ENCODE measurements at places on chromosomes 1 and 21.

DNA sequence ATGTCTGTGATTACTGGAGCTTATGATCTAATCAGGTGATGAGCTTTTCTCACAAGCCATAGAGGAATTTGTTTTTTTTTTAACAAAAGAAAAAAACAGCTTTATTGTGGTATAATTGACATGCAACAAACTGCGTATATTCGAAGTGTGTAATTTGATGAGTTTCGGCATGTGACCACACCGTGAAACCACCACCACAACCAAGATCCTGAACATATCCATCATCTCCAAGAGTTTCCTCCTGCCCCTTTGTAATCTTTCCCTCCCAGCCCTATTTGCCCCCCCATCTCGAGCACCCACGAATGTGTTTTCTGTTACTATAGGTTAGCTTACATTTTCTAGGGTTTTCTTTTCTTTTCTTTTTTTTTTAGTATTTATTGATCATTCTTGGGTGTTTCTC, 4.7 kb downstream of the PGBD2 start:
- no peak for DNase-seq

- DNase-seq, result no peak
These were observed 9.9 kb upstream of the HAO2 start for GRCh38 chr1:119358636-119359035.

GRCh38 chr1:6185635-6186382, 5.7 kb upstream of the CHD5 start:
- no peak for DNase-seq

GRCh38 chr1:55932402-55932801, 647.0 kb downstream of the PLPP3 start:
- DNase-seq, result no peak

- no peak for DNase-seq
These were observed 277.3 kb downstream of the KAZN start for GRCh38 chr1:14875524-14876509.

GRCh38 chr21:31660259-31660565, 719 bp downstream of the SOD1 start:
- no peak for DNase-seq

- DNase-seq, result no peak
These were observed 1.1 kb upstream of the THEM5 start for GRCh38 chr1:151854658-151855057.

- no peak for DNase-seq
These were observed 764 bp upstream of the SUMO3 start for GRCh38 chr21:44818640-44819011.

DNA sequence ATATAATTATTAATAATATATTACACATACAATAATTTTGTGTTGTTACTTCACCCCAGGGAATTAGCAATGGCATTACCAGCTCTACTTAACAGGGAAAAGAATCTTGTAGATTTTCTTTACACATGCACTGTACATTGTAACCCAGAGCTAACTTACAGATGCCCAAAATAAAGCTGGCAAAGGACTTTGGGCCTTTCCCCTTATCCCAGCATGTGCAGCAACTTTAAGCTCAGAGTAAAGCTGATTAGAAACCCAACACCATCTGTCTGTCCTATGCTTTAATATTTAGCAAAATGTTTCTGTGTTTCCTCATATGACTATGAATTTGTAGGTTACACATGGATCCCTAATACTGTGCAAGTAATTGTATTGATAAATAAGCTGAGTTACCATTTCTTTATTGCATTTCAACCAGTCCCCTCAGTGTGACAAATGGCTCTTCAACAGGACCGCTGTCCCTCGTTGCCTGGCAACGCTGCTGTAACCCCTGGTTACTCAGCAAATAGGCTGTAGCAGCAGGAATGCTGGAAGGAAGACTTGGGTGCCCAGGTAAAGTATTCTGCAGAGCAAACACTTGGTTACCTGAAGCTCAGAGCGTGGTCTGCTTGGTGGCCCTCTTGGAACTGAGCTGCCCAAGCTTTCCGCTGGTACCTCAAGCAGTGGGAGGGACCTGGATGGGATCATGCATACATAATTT, at the start of gene USH2A:
Gene USH2A (minus strand): TSS at position 628 of the 700 bp plus-strand sequence. CDS start 1,112 bp downstream, outside the sequence.
- no peak for DNase-seq

DNA sequence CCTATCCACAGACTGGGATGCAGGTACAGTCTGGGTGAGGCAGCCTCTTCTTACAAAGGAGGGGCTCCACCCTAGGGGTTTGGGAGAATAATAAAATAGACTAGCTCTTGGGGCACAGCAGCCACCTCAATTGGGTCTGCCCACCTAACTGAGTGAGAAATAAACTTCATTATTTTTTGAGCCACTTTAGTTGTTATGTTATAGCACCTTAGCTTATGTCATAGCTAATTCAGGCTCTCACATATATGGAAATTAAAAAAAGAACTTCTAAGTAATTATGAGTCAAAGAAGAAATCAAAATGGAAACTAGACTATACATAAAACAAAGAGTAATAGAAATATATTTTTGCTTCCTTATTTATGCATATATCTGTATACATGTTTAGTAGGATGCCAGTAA, 318.5 kb upstream of the B3GALT2 start:
- no peak for DNase-seq

GRCh38 chr1:97764991-97765390, 155.8 kb downstream of the DPYD start:
- DNase-seq, result no peak

DNA sequence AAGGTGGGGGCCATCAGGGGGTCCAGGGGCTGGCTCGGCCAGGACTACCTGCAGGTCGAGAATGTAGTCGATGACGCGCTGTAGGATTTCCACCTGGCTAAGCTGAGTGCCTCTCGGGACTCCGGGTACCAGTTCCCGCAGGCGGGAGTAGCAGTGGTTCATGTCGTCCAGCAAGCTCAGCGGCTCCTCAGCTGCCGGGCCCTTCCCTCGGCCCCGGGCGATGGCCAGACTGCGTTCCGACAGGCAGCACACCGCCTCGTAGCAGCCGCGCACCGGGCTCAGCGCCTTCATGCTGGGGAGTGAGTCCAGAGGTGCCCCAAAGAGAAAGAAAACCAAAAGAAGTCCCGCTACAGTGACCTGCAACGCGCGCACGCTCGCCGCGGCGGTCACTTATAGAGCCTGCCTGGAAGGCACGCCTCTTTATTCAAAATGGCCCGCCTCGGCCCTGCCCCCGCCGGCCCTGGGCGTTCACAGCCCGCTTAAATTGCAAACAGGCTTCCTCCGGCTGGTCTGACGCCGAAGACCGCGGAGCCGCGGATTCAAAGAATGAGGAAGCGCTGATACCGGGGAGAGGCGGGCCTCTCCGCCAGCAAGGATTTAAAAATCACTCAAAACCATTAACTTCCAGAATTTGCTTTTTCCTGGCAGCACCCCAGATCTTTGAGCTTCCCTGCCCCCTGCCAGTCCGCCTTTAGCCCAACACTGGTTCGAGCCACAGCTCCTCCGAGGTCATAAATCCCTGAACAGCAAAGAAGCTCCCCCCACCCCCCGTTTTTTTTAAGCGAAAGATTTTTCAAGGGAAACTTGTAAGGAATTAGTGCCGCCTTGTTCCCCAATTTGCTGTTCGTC, at the start of gene ID3:
Gene ID3 (minus strand): TSS at position 366 of the 849 bp plus-strand sequence. CDS start 75 bp downstream, at position 291.
- DNase-seq, result peak; percentile 86

DNA sequence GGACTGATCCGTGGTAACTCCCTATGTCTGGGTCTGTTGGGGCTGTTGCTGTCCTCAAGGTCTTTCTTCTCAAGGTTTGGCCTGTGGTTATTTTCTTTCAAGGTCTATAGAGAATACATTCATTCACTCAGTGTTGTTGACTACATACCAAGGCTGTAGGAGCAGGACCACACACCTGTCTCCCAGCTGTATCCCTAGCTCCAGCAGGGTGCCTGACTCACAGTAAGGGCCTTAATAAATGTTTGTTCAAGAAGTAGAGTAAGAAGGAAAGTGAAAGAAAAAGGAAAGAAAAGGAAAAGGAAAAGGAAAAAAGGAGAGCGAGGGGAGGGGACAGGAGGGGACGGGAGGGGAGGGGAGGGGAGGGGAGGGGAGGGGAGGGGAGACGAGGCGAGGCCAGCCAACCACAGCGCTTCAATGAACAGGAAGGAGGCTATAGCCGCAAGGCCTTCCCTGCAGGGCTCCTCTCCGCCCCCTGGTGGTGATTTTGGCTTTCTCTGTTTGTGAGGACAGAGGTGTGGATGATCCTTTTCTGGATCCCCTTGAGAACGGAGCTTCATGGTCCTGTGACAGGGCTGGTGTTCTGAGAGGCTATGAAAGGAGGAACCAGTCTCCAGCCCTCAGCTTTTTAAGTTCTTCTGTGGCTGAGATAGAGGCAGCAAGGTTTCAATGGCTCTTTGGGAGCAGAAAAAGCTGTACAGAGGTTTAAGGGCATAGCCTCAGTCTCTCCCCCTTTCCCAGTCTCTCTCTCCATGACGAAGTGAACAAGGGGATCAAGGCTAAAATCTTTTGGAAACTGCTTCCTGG, 30.6 kb upstream of the LCE5A start:
- peak; percentile 61 for DNase-seq

DNA sequence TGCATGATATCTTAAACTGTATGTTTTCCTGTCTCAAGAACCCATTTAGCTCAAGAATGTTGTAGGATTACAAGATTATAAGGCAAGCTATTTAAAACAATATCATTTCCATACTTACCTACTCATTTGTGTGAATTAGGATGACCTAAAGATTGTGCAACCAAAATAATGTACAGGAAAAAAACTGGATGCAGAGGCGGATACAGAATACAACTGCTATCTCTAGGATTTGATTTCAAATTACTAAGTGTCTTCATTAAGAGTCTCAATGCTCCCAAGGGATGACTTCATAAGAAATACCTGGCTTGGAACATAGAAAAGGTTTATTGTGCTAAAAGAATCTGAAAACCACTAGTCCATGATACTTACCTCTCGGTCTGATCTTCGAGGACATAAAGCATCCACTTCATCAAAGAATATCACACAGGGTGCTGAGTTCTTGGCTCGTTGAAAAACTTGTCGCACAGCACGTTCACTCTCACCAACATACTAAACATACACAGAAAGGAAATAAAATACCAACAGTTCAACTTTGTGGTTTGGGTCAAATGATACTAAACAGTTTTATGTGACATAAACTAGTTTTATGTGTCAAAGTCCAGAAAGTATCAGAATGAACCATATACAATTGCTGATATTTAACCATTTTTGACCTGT, 54.9 kb downstream of the NVL start:
- no peak for DNase-seq

- DNase-seq, result no peak
These were observed 19.9 kb downstream of the PLXNA2 start for GRCh38 chr1:208224192-208224713.

DNA sequence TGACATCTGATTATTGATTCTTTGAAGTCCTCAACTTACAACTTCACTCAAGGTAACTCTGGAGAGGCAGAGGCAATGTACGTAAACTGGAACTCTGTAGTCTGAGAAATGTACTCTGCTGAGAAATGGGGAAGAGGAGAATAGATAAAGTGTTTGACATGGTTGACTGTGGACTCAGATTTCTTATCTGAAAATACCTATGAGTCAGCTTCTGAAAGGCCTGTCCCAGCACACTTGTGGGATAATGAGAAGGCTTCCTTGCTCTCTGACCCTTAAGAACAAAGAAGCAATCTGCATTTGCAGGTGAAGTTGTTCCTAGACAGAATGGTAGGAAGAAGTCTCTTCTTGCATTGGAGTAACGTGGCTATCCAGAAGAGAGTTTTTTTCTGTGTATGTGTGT, 1573.5 kb downstream of the BRINP3 start:
- no peak for DNase-seq

DNA sequence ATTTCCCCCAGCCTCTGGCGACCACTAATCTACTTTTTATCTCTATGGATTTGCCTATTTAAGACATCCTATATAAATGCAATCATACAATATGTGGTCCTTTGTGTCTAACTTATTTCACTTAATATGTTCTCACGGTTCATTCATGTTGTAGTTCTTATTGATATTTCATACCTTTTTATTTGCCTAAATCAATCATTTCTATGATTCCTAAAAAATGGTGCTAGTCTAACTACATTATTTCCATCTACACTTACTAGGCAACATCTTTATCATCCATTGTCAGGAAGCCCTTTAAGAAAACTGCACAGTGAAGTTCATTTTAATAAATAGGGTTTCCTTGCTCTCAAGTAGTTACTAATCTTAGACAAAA, 380 bp upstream of the FBXO28 start:
- no peak for DNase-seq

GRCh38 chr1:183634429-183635065, 1.0 kb downstream of the ARPC5 start:
- DNase-seq, result no peak

GRCh38 chr21:15676935-15677334, 52.8 kb upstream of the USP25 start:
- no peak for DNase-seq

DNA sequence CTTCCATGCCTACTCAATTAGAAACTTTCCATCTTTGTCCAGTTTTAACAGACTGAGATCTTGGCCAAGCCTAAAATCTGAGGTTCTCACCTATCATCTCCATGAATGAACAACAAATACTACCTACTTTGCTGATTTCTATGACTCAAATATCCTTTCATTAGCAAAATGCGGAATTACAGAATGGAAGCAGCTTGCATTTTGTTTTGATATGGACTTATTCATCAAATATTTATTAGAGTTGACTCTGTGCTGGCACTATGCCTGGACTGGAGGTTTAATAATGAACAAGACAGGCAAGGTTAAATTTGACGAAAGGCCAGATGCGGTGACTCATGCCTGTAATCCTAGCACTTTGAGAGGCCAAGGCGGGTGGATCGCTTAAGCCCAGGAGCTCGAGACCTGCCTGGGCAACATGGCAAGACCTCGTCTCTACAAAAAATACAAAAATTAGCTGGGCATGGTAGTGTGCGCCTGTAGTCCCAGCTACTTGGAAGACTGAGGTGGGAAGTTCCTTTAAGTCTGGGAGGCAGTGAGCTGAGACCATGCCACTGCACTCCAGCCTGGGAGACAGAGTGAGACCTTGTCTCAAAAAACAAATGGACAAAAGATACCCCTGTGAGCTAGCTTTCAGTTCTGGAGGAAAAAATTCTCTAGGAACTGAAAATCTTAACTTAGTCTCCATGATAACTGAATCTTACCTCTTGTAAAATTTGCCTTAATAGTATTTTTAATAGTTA, 29.4 kb upstream of the SOD1 start:
- DNase-seq, result no peak

Data from stimulated activated CD4-positive, alpha-beta T cell treated with anti-CD3 and anti-CD28 coated beads, Interleukin-4, amount 100 ng/mL, for 1 hour (primary cell).